ENCODE measurements at places on chromosomes 4 and X.

DNA sequence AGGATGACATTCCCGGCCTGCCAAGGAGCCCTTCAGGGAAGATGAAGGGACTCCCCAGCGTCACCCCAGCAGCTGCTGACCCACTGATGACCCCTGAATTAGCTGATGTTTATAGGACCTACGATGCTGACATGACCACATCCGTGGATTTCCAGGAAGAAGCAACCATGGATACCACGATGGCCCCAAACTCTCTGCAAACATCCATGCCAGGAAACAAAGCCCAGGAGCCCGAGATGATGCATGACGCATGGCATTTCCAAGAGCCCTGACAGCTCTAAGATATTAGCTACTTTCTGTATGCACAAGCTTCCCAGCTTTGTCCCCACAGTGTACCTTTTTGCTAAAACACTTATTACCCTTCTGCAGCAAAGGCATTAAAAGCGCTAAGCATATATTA is 14.4 kb downstream of the AMBN start:
- no peak for DNase-seq

DNA sequence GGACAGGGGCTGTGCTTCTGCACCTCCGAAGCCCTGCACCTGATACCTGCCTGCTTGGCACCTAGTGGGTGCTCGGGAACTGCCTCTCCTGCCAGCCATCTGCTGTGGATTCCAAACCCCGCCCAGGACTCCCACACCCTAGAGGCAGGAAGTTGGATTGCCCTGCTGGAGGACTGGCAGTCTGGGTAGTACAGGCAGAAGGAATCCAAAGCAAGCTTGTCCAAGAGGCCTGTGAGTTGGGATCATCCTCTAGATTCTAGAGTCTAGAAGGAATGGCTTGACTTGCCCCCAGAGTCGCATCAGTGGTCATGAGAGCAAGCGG is 64.6 kb upstream of the MTM1 start:
- no peak for DNase-seq

GRCh38 chr4:83231620-83232076 is 53.0 kb downstream of the COQ2 start:
- DNase-seq = peak; percentile 75

GRCh38 chrX:8679550-8679949 is 52.4 kb downstream of the ANOS1 start:
- no peak for DNase-seq

DNA sequence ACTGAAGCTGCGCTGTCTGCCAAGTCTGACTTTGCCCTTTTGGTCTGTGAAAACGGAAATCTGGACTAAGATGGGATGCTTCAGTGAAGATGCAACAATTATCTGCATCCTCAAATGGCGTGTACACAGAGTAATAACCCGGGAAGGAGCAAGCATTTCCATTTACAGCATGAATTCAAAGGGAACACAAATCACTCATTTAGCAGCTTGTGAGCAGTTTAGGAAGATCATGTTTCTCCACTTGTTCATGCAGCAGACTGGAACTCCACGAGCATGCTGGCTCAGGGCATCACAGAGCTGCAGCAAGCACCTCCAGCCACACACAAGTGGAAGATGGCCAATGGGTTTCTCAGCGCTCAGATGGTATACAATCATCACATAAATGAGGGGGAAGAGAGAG is 175.5 kb downstream of the NLGN4X start:
- DNase-seq = no peak

- DNase-seq = peak; percentile 40
Measured at GRCh38 chrX:103404231-103405008, 28.1 kb downstream of the BEX3 start.

- DNase-seq = no peak
Measured at GRCh38 chrX:14050709-14051108, 21.0 kb upstream of the GEMIN8 start.

DNA sequence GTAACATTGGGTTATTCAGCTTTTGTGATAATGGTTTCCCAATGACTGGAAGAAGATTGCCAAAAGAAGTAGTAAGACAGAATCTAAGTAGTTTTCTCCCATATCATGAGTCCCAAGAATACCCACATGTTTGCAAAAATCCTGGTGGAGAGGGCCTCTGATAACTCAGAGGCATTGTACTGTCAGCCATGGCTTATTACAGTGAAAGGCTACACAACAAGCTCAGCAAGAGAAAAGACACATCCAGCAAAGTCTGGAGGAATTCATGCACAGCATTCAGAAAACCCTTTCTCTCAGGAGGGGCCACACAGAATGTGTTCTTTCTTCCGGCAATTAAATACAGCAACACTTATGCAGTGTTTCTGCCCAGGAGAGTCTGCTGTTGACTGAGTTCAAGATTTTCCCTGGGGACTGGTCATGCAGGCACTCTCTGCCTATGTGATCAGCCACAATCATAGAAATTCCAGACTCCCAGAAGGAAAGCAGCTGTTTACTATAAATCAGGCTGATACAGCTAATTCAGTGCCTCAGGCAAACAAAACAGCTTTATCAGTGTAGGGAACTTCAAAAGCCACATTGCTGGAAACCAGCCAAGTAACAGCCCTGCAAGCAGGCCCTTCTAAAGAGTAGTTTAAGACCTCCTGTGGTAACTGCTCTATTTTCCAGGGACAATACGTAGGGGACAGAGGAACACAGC is 937.1 kb downstream of the CCSER1 start:
- no peak for DNase-seq

GRCh38 chr4:82785611-82786400 is 12.8 kb downstream of the SCD5 start:
- no peak for DNase-seq

DNA sequence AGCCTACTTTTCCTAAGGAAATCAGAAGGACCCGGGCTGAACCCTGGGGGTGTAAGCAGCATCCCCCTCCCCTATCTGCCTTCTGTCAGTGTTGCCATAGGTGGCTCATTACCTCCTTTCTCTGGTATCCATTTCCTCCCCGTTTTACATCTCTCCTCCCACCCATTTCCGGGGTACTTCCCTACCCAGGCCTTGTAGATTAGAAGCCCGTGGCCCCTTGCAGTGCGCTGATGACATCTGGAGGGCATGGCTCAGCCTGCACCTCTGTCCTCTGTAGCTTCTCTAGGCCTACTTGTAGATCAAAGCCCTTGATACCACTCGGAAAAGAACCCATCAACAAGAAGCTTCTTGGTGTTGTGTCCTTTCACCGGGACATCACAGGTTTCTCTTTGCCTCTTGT is 71.8 kb downstream of the NBDY start:
- peak; percentile 60 for DNase-seq

- no peak for DNase-seq
Measured at GRCh38 chrX:123181233-123181914, 2.7 kb upstream of the GRIA3 start.

DNA sequence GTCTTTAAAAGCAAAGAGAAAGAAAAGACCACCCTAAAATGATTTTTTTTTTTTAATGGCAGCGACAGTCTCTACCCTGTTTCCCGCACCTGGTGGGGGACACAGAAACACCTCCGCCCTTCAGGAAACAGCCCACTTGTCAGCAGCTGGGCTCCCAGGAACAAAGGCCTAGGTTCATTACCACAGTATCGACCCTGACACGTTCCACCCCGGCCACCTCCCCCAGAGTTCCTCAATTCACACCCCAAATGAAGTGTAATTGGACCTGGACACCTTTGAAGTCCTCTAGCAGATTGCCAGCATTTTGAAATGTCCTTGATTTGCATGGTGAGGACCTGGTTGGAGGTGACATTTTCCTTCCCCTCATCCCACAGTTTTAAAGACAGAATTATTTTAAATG is 175.0 kb upstream of the BCOR start:
- no peak for DNase-seq

GRCh38 chr4:89347363-89348025 is 39.9 kb upstream of the GPRIN3 start:
- no peak for DNase-seq

- DNase-seq = no peak
Measured at GRCh38 chr4:159308566-159309340, 205.9 kb downstream of the RAPGEF2 start.

DNA sequence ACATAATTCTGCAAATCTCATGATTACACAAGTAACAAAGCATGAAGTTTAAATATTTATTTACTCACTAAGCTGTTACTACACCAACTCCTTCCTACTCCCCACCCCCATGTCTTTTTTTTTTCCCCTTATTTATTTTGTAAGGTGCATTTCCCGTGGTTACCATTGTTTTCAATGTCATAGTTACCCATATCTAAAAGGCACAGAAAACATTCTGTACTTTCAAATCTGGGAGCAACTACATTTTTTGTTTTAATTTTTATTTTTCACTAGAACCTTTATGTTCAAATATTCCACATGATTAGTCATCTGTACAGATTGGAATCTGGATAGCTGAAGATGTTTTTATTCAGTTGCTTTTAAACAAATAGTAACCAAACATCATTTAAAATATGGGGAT is 62.8 kb downstream of the PPP3CA start:
- no peak for DNase-seq

All from activated CD4-positive, alpha-beta T cell treated with anti-CD3 and anti-CD28 coated beads, Interleukin-2, amount 10 ng/mL, durations not matched to agents 7 days and 5 days (primary cell).